Stimulated activated CD8-positive, alpha-beta memory T cell treated with anti-CD3 and anti-CD28 coated beads, Interleukin-4, amount 100 ng/mL, for 1 hour (primary cell): ENCODE measurements at places on chromosomes 7 and 10.

DNA sequence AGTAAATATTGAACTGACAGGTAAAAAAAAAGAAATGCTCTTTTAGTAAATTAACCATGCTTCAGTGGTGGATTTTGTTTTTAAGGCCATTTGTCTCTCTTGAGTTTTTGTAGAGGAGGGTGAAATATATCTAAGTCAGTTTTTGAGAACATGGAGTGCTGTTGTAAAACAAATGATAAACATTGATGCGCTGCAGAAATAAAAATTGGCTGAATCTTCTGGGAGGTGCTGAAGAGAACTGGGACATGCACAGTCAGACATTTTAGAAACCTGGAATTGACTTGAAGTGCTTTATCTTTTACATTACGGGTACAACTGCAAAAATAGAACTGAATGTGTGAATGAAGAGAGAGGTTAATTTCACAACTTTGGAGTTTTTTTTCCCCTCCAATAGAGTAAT, 203.0 kb upstream of the HDAC9 start:
- no peak for DNase-seq

- DNase-seq = no peak
Observed at GRCh38 chr10:26491934-26492333, 53.8 kb downstream of the APBB1IP start.

DNA sequence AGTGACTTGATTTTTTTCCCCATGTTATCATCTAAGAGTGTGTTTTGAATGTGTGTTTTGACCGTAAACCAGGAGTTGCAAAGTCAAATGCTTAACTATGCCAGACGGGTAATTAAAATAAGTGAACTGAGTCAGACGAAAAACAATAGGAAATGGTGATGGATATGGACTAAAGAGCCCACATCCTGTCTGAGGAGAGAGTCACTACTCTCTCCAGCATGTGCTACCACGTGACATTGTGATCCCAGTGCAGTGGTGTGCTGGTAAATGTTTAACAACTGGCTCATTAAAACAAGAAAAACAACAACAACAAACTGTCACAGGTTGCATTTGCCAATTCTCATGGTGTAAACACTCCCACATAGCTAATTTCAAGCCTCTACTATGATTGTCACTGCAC, 164.3 kb downstream of the SUGCT start:
- no peak for DNase-seq

DNA sequence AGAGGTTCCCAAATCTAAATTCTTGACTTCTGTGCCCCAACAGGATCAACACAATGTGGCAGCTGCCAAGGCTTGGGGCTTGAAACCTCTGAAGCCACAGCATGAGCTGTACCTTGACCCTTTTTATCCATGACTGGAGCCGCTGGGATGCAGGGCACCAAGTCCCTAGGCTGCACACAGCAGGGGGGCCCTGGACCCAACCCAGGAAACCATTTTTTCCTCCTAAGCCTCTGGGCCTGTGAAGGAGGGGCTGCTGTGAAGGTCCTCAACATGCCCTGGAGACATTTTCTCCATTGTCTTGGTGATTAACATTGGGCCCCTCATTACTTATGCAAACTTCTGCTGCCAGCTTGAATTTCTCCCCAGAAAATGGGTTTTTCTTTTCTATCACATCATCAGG, 72.6 kb downstream of the FOXP2 start:
- no peak for DNase-seq

GRCh38 chr10:88347022-88347421, 236.1 kb downstream of the RNLS start:
- DNase-seq = no peak
